ENCODE measurements at places on chromosomes 13 and 19. TPM values are rescaled to one million over a fixed set of nuclear protein-coding genes. Genes with fewer than 3 reads are reported as not detected.

Gene PCP2
- not detected for total RNA-seq

Gene PNMA8A
- 0.98 TPM for total RNA-seq

Gene KIR2DL3
- total RNA-seq, result not detected

Gene FPR3
- not detected for total RNA-seq
